ENCODE measurements at places on chromosomes 2 and 18.

DNA sequence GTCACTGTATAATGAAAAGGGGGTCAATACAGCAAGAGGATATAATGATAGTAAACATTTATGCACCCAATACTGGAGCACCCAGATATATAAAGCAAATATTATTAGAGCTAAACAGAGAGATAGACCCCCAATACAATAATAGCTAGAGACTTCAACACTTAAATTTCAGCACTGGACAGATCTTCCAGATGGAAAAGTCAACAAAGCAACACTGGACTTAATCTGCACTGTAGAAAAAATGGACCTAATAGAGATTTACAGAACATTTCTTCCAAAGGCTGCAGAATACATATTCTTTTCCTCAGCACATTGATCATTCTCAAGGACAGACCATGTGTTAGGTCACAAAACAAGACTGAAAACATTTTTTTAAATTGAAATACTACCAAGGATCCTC lies 26.7 kb downstream of the ZBTB14 start:
- DNase-seq: no peak

DNA sequence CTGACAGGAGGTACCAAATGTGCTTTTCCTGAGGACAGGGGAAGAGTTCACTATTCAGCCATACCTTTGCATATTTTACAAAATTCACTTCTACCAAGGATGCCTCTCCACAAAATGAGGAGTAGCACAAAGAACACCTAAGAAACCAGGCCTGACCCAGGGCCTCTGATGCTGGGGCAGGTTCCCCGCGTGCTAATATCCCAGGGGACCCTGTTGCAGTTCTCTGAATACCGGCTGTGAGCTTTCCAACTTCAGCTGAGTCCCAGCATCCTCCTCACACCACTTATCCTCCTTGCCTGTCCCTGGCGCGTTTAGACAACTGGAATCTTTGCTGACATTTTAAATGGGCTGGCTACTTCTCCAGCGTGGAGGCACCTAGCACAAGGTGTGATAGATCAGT lies 142.3 kb downstream of the BCL2 start:
- DNase-seq: no peak

DNA sequence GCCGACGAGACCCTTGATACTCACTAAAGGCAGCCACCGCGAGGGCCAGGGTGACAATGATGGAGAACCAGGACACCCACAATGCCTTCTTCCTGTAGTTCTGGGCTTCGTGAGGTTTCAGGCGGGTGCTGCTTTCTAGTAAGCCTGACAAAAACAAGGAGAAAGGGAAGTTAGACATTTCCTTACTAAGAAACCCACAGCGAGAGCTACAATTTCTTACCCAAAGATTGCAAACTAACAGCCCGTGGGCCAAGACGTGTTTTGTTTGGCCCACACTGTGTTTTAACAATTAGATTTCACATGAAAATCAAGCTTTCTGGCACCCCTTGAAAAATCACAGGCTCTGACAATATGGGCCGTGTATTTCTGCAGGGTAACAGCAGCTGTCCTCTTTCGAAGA lies 5.6 kb downstream of the TMEM163 start:
- no peak for DNase-seq

- no peak for DNase-seq
Measured at GRCh38 chr2:100791294-100791935, 28.5 kb upstream of the NPAS2 start.

DNA sequence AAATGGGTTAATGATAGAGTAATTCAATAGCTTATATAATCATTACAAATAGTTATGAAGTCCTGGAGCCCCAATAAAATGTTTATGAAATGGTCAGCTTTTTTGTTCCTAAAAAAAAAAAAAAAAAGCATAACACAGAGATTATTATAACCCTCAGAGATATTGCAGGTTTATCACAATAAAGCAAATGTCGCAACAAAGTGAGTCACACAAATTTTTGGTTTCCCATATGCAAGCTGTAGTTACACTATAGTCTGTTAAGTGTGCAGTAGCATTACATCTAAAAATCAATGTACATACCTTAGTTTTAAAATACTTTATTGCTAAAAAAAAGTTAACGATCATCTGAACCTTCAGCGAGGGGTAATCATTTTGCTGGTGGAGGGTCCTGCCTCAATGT lies 20.0 kb downstream of the WDFY1 start:
- no peak for DNase-seq

All from stimulated activated CD4-positive, alpha-beta T cell treated with anti-CD3 and anti-CD28 coated beads, Interleukin-15, amount 100 ng/mL, for 1 hour (primary cell).